Gastrocnemius medialis (tissue), 4 donors: ENCODE measurements at places on chromosomes 3 and 15. TPM values are rescaled to one million over a fixed set of nuclear protein-coding genes. Genes with fewer than 3 reads are reported as not detected.

GRCh38 chr3:158711886-158712285, 20.4 kb downstream of the RARRES1 start:
- no peak for DNase-seq

DNA sequence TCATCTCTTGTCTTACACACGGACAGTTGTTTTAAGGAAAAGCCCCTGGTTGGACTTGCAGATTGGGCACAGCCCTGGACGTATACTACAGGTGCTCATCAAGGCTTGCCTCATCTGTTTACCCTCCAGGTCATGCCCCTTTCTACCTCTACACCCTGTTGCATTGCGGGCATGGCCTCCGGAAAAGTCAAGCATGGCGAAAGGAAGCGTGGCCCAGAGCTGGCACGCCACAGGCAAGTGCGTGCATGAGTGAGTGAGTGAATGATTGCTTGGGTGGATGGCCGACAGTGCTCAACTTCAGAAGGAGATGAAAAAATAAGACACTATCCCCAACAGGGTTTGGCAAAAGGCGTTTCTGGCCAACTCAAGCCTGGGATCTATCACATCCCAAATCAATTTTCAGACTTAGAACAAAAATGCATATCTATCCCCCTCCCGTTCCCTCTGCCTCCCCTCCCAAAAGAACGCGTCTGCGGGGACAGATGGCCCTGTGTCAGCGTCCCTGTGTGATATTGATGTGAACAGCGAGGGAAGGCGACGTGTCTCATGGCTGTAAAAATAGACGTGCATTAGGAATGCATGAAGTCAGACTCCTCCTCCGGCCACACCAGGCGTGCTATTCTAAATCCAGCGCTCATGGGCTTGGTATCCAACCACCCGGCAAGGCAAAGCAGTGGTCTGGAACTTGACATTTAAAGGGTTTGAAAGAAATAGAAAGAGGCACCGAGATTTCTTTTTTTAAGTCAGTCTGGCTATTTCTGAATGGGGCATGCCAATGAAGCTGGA, 96.0 kb downstream of the RPLP1 start:
- DNase-seq = peak; percentile 28

DNA sequence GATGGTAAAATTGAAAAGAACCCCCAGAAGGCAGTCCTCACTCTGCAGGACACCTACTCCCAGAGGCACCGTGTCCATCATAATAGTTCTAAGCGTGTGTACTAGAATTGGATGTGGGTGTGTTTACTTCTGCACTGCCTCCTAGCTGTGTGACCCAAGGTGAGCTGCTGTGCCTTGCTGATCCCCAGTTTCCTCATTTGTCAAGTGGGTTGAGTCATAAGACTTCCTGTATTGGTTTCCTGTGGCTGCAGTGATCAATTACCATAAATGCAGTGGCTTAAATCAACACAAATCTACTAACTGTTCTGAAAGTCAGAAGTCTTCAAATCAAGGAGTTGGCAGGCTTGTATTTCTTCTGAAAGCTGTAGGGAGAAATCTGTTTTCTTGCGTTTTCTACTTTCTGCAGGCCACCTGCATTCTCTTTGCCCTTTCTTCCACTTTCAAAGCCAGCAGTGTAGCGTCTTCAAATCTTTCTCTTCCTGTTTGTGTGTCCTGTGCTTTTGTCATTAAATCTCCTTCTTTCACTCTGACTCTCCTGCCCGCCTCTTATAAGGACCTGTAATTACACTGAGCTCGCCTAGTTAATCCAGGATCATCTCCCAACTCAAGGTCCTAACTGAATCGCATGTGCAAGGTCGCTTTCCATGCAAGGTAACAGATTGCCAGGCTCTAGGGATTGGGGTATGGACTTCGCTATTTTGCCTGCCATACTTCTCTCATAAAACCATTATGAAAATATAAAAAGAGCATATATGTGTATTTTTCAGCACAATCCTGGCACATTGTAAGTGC, 59.0 kb downstream of the RORA start:
- DNase-seq = no peak

DNA sequence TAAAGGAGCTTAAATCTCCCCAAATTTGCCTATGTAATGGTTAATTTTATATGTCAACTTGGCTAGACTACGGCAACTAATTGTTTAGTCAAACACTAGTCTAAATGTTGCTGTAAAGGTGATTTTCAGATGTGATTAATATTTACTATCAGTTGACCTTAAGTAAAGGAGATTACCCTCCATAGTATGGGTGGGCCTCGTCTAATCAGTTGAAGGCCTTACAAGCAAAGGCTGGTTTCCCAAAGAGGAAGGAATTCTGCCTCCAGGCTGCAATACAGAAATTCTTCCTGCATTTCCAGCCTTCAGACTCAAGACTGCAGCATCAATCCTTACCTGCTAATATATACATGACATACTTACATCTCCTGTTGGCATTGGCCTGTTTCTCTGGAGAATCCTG, 23.6 kb downstream of the SLC12A8 start:
- no peak for DNase-seq

DNA sequence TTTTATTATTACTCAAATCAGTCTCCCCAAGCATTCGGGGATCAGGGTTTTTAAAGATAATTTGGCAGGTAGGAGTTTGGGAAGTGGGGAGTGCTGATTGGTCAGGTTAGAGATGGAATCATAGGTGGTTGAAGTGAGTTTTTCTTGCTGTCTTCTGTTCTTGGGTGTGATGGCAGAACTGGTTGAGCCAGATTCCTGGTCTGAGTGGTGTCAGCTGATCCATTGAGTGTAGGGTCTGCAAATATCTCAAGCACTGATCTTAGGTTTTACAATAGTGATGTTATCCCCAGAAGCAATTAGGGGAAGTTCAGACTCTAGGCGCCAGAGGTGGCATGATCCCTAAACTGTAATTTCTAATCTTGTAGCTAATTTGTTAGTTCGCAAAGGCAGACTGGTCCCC, 20.6 kb upstream of the TRANK1 start:
- no peak for DNase-seq

Gene FOXL2NB
- total RNA-seq = not detected
